Dermis microvascular lymphatic vessel endothelial cell (primary cell): ENCODE measurements at places on chromosomes 4 and X. TPM values are rescaled to one million over a fixed set of nuclear protein-coding genes. Genes with fewer than 3 reads are reported as not detected.

The QRFPR gene
- 0.13 and 0.90 TPM in 2 replicates for total RNA-seq

The PPEF2 gene
- total RNA-seq = under 0.01 TPM in 1 of 2 replicates, not detected in the other

The CTAG1B gene
- not detected in 2 replicates for total RNA-seq

The CCNQ gene
- 37.3 and 39.0 TPM in 2 replicates for total RNA-seq

The DIPK2B gene
- 57.9 and 86.7 TPM in 2 replicates for total RNA-seq
